Hematopoietic multipotent progenitor cell treated with erythropoietin and hydrocortisone succinate and interleukin-3 and kit ligand, for 6 days (in vitro differentiated cells): ENCODE measurements at places on chromosomes 1 and 21.

DNA sequence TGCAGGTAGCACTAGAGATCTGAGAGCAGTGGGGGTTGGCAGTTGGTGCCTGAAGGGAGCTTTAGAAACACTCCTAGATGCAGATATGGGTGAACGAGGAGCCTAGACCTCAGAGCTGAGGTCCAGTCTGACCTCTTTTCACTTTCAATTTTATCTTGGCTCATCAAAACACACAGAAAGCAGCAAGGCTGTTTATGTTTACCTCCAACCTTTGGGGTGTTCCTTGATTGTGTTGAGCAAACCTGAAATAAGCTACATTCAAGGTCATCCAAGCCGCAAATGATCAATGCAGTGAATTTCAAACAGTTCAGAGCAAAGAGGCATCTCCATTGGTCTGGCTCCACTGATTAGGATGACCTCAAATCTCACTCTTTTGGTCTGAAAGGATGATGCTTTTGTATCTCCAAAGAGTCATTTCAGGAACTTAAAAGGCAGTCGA is 1.3 kb downstream of the LY9 start:
- DNase-seq, result no peak

- peak; percentile 73 for DNase-seq
Observed at GRCh38 chr1:47238935-47239592, 7.0 kb upstream of the TAL1 start.

DNA sequence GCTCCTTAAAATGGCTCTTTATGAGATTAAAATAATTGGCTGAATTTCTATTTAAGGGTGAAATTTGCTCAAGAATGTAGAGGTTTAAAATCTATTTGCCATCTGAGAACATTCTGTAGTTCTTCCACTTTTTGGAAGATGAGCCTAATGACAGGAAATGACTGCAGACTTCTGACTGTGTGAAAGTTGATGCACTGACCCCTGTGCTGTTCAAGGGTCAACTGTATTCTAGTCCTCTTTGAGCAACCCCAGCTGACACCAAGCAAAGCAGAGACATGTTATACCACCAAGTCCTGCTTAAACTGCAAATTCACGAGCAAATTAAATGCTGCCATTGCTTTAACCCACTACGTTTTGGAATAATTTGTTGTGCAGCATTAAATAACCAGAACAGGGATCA is 26.6 kb downstream of the DDAH1 start:
- no peak for DNase-seq

- DNase-seq, result no peak
Observed at GRCh38 chr1:22273686-22274681, 131.1 kb upstream of the WNT4 start.

DNA sequence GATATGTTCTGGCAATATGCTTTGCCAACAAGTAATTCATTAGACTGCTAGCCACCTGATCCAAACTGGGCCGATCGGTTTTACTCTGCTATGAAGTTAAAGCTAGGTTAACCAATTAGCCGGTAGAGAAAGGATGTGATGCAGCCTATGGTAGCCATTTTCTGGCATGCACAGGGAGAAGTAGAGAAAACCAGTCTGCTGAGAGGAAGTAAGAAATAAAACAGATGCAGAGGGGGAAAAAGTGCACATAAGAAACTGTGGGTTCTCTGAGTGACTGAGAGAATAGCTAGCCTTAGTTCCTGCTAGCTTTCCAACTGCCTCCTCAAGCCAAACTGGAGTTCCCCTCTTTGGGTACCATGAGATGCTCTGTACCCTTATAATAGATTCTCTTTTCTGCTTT is 52.8 kb downstream of the ARID4B start:
- DNase-seq, result peak; percentile 53

GRCh38 chr1:36513676-36514473 is 31.2 kb upstream of the CSF3R start:
- DNase-seq, result peak; percentile 68

GRCh38 chr1:152186556-152187285 is 27.7 kb upstream of the RPTN start:
- no peak for DNase-seq
